ENCODE measurements at places on chromosomes 1 and 21. TPM values are rescaled to one million over a fixed set of nuclear protein-coding genes. Genes with fewer than 3 reads are reported as not detected.

- DNase-seq = no peak
Measured at GRCh38 chr1:184002071-184002470, 35.5 kb downstream of the COLGALT2 start.

DNA sequence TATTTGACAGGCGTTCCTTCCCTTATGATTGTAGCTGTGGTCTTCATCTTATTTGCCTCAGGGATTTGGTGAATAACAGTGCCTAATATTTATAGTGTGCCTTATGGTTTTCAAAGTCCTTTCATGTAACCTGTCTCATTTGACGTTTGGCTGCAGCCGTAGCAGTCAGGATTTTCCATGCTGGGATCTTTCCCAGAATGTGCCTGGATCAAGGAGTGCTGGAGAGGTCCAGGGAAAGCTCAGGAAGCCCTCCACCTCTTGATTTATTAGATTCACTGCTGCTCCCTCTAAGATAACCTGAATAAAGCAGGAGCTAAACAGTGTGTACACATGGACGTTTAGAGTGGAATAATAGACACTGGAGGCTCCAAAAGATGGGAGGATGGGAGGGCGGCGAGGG is 5.2 kb downstream of the C1orf21 start:
- DNase-seq = no peak

GRCh38 chr1:116772648-116773045 is 18.4 kb downstream of the CD2 start:
- DNase-seq = no peak

DNA sequence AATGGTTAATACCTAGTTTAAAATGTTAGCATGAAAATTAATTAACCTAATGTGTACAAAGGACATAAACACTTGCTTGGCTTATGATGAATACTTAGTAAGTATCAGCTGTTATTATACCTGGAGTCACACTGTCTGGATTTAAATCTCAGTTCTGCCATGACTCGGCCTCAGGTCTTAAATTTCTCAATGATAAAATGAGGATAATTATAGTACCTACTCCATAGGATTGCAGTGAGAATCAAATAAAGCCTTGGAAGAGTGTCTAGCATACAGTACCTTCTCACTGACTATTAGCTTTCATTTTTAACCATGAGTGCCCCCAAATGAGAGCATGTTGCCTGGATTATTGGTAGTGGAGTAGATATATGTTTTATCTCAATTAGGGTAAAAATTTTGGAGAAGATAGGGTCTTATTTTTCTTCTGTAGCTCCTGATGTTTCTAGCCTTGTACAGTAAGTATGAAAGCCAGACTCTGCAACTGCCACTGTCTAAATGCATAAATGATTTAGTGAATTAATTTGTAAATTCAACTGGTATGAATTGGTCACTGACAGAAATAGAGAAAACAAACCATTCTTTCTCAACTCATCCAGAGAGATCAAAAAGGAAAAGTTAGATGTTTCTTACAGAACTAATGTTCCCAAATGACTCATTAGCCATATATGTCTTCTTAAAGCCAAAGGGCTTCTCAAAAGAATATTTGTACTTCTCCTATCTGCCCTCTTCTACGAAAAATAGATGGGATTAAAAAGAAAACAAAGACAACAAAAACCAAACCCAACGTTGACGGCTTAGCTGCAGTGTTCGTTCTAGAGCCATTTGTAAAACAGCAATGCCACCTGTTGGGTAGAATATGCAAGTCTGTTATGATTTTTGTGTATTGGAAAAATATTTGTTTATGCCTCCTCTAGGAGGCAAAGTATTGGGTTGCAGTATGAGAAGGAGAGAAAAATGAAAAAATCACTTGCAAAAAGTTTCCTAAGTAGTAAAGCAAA is 53.8 kb upstream of the MROH9 start:
- no peak for DNase-seq

DNA sequence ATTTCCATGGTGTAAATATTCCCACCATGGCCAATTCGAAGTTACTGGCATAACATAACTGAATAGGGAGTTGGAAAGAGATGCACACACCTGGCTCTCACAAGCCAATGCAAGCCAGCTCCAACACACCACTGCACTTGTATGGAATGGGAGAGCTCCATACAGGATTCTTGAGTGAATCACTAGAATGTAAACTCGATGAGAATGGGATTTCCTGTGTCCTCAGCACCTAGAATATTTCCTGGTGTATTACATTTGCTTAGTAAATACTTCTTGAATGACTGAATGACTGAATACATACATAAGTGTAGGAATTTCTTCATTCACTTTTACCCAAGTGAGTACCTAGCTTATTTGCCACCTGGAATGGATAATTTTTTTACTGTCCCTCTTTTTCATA is 16.2 kb upstream of the PPIE start:
- DNase-seq = no peak

Gene DCST1
- not detected for total RNA-seq
